ENCODE measurements at places on chromosomes 1 and 21.

DNA sequence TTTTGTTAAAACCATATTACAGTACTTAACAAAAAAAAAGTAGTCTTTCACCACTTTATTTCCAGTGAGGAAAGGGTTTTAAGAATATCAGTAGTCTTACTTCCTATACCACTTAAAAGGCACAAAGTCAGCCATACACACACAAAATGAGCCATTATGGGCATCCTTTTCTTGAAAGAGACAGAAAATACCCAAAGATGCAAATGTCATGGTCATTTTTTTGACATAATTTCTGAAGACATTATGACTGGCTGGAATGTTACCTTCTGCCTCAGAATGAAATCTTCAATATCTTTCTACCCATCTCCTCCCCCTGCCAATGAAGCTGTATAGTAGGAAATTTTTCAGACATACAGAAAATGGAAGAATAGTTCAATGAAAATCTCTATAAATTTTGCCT is 237.7 kb downstream of the SLC45A1 start:
- H3K4me1 ChIP-seq = peaks cover 4% of the 10 kb centered on the region
- no peak overlapping the region for H3K4me3 ChIP-seq
- no peak overlapping the region for H3K27ac ChIP-seq
- H3K36me3 ChIP-seq = peaks cover 5% of the 10 kb centered on the region
- no peaks in the 10 kb centered on the region for H3K27me3 ChIP-seq
- no peak for DNase-seq

DNA sequence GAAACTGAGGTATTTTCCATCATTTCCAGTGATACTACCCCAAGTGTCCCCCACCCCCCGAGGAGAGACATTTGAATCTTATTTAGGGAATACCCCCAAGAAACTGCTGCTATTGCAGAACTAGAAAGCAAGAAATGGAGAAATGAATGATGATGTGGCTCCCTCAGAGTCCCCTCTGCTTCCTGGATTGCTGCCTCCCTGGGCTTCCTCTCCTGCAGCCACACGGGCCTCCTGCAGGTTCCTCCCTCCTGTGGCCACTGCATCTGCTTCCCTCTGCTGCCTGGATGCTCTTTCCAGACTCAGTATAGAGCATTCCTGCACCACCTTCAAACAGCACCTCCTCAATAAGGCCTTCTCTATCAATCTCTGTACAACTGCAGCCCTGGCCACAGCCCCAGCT is 69.3 kb downstream of the SLC25A24 start:
- H3K27ac ChIP-seq = no peak overlapping the region
- H3K4me1 ChIP-seq = no peaks in the 10 kb centered on the region
- no peaks in the 10 kb centered on the region for H3K36me3 ChIP-seq

GRCh38 chr21:42684109-42684916 is 30.9 kb downstream of the PDE9A start:
- H3K27me3 ChIP-seq = no peaks in the 10 kb centered on the region

- H3K4me3 ChIP-seq = no peak overlapping the region
- H3K4me1 ChIP-seq = peaks cover 14% of the 10 kb centered on the region
- H3K36me3 ChIP-seq = no peaks in the 10 kb centered on the region
- H3K27ac ChIP-seq = no peak overlapping the region
- H3K27me3 ChIP-seq = no peaks in the 10 kb centered on the region
Observed at GRCh38 chr1:8435569-8436071, 117.7 kb downstream of the SLC45A1 start.

GRCh38 chr1:58999676-59000075 is 215.8 kb upstream of the JUN start:
- no peaks in the 10 kb centered on the region for H3K27me3 ChIP-seq
- H3K4me1 ChIP-seq = peaks cover 10% of the 10 kb centered on the region
- DNase-seq = no peak
- H3K4me3 ChIP-seq = no peak overlapping the region
- no peaks in the 10 kb centered on the region for H3K36me3 ChIP-seq

DNA sequence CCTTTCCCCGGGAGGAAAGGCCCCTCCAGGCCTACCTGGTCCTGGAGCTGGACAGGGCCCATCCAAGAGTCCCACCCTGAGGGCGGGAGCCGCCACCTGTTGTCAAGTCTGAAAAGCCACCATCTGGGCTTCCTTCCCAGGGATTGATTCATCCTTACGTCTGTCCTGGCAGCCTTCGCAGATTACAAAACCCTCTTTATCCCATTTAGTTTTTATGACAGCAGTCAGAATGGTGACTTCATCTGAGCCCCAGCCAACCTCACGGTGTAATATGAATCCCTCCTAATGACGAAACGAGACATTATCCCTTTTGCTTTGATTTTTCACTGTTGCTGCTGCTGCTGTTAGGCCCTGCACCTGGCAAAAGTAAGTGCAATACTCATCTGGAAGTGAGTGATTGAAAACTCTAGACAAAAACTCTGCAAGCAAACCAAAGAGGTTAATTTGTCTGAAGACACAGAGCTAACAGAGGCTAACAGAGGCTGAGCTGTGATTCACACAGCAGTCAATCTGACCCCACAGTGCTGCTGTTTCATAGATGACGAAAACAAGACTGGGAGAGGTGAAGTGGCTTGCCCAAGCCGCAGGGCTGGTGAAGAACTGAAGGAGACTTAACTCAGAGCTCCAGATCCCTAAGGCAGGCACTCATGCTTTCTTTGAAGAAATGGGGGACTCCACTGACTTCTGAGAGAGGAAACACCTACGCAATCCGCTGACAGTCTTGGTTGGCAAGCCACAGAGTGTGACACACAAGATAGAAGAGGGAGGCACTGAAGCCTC is 30.0 kb upstream of the S100A7 start:
- no peaks in the 10 kb centered on the region for H3K36me3 ChIP-seq
- H3K4me3 ChIP-seq = no peak overlapping the region
- DNase-seq = no peak
- H3K27me3 ChIP-seq = no peaks in the 10 kb centered on the region

- H3K4me3 ChIP-seq = no peak overlapping the region
- no peak overlapping the region for H3K27ac ChIP-seq
- H3K27me3 ChIP-seq = no peaks in the 10 kb centered on the region
Observed at GRCh38 chr1:25485536-25486411, 55.1 kb downstream of the MACO1 start.

DNA sequence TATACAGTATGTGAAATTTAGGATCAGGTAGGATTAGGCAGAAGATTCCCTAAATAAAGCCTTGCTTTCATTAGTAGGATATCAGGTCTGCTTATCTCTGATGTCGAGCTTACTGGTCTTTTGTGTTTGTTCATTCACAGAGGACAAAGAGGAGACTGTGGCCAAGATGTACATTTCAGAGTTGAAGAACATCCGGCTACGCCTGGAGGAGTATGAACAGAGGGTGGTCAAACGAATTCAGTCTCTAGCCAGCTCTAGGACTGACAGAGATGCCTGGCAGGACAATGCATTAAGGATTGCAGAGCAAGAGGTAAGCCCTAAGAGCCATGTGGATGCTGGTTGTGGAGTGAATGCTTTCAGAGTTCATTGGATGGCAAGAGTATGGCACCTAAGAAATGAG is 106.2 kb downstream of the MACF1 start:
- no peaks in the 10 kb centered on the region for H3K27me3 ChIP-seq
- peaks cover 99% of the 10 kb centered on the region for H3K36me3 ChIP-seq
- no peaks in the 10 kb centered on the region for H3K4me1 ChIP-seq
- H3K27ac ChIP-seq = no peak overlapping the region
- no peak for DNase-seq

- H3K27me3 ChIP-seq = no peaks in the 10 kb centered on the region
- no peak for DNase-seq
- H3K4me1 ChIP-seq = peaks cover 32% of the 10 kb centered on the region
- no peak overlapping the region for H3K4me3 ChIP-seq
Observed at GRCh38 chr1:58890113-58890512, 106.3 kb upstream of the JUN start.

GRCh38 chr1:86436041-86436440 is 12.1 kb downstream of the CLCA2 start:
- DNase-seq = no peak
- no peak overlapping the region for H3K4me3 ChIP-seq
- no peaks in the 10 kb centered on the region for H3K4me1 ChIP-seq
- no peaks in the 10 kb centered on the region for H3K36me3 ChIP-seq
- H3K27me3 ChIP-seq = no peaks in the 10 kb centered on the region

- H3K4me1 ChIP-seq = no peaks in the 10 kb centered on the region
- H3K27ac ChIP-seq = no peak overlapping the region
- no peak for DNase-seq
- no peak overlapping the region for H3K4me3 ChIP-seq
Observed at GRCh38 chr1:50393522-50394120, 29.6 kb downstream of the DMRTA2 start.

- no peak overlapping the region for H3K4me3 ChIP-seq
- H3K4me1 ChIP-seq = no peaks in the 10 kb centered on the region
- H3K27me3 ChIP-seq = no peaks in the 10 kb centered on the region
- H3K36me3 ChIP-seq = no peaks in the 10 kb centered on the region
- no peak for DNase-seq
- H3K27ac ChIP-seq = no peak overlapping the region
Observed at GRCh38 chr21:20486303-20486702, 511.9 kb upstream of the NCAM2 start.

- DNase-seq = no peak
- no peak overlapping the region for H3K4me3 ChIP-seq
- H3K27ac ChIP-seq = no peak overlapping the region
Observed at GRCh38 chr1:55622074-55622473, 406.9 kb upstream of the USP24 start.

DNA sequence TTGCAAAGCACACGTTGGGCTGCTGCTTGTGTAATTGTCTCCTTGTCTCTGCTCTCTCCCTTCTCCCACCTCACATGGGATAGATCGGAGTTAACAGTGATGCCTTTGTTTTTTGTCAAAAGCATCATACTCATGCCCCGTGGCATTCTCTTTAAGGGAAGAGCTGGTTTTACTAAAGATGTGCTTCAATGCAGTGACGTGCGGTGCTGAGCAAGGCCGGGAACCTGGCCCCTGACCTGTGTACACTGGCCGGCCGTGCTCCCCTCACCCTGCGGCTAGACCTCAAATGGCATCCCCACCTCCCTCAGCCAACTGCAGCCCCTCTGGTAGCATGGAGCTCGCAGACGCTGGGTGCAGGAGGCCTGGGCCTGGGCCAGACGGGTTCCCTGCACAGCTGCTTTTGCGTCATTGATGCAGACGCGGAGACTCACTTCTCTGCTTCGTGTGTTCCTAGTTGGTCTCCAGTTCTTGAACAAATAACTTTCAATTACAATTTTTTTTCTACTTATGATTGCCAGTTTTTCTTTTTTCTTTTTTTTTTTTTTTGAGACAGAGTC is 19.9 kb downstream of the AGPAT3 start:
- peak overlapping the region; percentile 13 for H3K27ac ChIP-seq
- peaks cover 47% of the 10 kb centered on the region for H3K4me1 ChIP-seq
- H3K4me3 ChIP-seq = no peak overlapping the region
- DNase-seq = peak; percentile 53

GRCh38 chr1:51203874-51204245 is 32.2 kb upstream of the RNF11 start:
- H3K27me3 ChIP-seq = no peaks in the 10 kb centered on the region
- DNase-seq = no peak
- no peaks in the 10 kb centered on the region for H3K36me3 ChIP-seq
- no peaks in the 10 kb centered on the region for H3K4me1 ChIP-seq

GRCh38 chr1:31371121-31371959 is 1.5 kb downstream of the FABP3 start:
- peaks cover 11% of the 10 kb centered on the region for H3K4me1 ChIP-seq
- DNase-seq = no peak
- peaks cover 17% of the 10 kb centered on the region for H3K36me3 ChIP-seq
- H3K27ac ChIP-seq = peak overlapping the region; percentile 99
- peak overlapping the region; percentile 66 for H3K4me3 ChIP-seq
- H3K27me3 ChIP-seq = no peaks in the 10 kb centered on the region

DNA sequence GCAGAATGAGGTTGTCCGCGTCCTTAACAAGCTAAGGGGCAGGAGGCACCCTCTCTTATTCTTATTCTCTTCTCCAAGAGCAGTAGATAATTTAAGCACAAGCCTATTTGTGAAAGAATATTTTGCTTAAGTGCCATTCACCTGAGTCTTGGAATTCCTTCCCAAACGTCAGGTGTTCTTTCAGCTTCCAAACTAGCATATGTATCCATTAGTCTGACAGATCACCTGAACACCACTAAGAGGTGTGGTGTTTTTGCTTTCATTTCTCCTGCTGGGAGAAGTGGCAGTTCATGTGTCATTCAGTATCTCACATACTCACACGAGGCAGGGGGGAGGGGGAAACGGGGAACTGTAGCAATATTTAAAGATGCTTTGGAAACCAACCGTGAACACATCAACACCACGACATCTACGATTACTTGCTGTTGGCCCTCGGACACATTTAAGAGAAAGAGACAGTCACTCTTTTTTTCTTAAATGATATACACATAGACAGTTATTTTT is 45.5 kb upstream of the RBM15 start:
- H3K36me3 ChIP-seq = no peaks in the 10 kb centered on the region
- H3K27me3 ChIP-seq = no peaks in the 10 kb centered on the region
- H3K4me1 ChIP-seq = no peaks in the 10 kb centered on the region
- no peak for DNase-seq
- H3K4me3 ChIP-seq = no peak overlapping the region

DNA sequence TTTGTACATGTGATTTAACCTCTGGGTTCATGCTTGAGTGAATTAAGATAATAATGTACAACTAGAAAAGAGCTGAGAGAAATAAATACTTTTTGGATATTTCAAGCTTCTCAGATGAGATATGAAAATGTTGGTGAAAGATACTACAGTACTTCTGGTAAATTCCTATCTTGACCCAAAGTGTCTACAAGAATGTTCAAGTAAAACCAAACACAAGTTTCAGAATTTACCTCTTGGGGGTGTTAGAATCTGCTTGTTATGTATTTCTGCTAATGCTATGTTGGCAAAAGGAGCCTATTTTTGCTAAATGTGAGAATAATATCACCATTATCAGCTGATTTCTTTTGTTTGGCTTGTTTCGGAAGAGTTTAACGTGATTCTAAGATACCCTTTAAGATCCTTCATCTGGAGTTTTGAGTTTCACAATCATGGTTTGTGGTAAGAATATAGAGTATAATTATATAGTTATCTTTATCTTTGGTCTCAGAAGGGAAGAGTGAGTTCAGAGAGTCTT is 388.5 kb downstream of the LMO4 start:
- H3K27ac ChIP-seq = no peak overlapping the region
- DNase-seq = no peak
- no peaks in the 10 kb centered on the region for H3K36me3 ChIP-seq
- H3K27me3 ChIP-seq = no peaks in the 10 kb centered on the region
- H3K4me3 ChIP-seq = no peak overlapping the region
- no peaks in the 10 kb centered on the region for H3K4me1 ChIP-seq

DNA sequence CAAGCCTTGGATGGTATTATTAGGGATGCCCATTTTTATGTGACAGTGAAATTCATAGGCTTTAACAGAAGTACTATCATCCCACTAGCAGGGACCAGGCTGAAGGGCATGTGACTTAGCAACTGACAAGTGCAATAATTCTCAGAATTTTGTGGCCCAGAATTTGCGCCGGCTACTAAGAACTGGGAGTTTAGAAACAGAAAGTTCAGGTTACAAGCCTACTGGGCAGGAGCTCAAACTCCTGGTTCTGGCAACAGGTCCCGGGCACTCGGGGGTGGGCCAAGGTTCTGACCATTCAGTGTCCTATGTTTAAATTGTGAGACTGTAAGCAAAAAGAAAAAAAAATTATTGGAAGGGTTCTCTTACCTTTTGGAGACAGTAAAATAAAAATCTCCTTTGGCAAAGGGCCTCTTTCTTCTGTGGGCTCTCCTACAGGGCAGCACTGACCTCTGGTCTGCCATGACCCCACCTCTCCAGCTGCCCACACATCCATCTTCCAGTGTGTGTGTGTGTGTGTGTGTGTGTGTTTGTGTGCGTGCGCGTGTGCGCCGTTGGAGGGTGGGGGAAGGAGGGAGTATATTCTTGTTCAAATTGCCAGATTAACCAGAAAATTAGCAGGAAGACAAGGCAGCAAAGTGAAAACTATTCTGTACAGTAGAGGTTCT is 26.1 kb downstream of the IRF2BP2 start:
- no peak overlapping the region for H3K4me3 ChIP-seq
- H3K27me3 ChIP-seq = no peaks in the 10 kb centered on the region
- peak overlapping the region; percentile 92 for H3K27ac ChIP-seq
- H3K4me1 ChIP-seq = peaks cover 14% of the 10 kb centered on the region
